ENCODE measurements at places on chromosomes 4 and X.

- DNase-seq = no peak
These were observed 364.5 kb upstream of the MAD2L1 start for GRCh38 chr4:120431180-120431579.

GRCh38 chrX:11525685-11526084 lies 140.0 kb downstream of the ARHGAP6 start:
- DNase-seq = no peak

DNA sequence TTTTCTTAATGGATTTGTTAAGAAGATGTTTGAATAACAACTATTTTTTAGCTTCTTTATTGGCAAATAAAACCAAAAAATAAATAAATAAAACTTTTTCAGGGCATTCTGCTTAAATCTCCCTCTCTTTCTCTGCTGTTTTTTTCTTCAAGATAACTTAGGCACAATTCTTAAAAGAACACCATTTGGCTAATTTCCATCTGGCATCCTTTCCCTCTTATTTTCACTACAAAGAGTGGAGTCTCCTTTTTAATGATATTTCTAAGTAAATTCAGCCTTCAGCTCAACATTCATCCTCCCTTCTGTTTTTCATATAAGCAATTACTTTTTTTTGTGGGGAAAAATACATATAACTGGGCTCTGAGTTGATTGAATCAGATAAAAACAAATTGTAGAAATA lies 88.1 kb downstream of the PCDH7 start:
- DNase-seq = no peak

DNA sequence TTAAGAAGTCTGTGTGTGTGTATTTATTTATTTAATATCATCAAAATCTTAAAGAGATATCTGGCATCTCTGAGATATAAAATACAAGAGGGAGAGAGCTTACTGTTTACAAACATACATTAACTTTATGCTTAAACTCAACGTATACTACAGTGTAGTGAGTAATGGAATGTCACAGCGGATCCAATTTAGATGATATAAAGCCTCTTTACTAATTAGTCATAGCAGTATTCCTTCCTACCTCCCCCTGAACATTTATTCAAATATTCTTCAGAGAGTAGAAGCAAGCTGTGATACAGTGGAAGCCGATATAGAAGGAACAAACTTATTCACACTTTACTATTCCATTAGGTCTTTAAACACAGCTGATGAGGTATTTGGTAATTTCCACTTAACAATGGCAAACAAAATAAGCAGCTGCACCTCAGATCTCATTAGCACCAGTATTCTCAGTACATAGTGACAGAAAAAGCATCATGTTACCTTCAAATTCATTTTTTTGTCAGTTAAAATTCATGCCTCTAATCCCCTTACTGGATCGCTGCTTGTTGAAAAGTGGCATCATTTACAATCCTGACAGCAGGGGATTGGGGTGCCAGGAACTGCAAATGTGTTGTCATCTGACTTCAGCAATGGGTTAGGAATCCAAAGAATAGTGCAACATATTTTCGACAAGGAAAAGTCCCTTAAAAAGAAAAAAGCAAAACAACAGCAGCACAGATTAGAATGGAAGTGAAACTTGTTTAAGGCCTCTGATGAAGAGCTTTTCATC lies 658.7 kb upstream of the EPHA5 start:
- DNase-seq = no peak

Data from hypothalamus (tissue), 51 donors.